Placental epithelial cell (primary cell): ENCODE measurements at places on chromosomes 16 and 17. TPM values are rescaled to one million over a fixed set of nuclear protein-coding genes. Genes with fewer than 3 reads are reported as not detected.

The MPP2 gene
- total RNA-seq = 0.43 and 0.79 TPM in 2 replicates

The PHAF1 gene
- 12.5 and 15.7 TPM in 2 replicates for total RNA-seq

The FSCN2 gene
- 1.1 and 3.5 TPM in 2 replicates for total RNA-seq

The SMIM36 gene
- total RNA-seq = under 0.01 TPM in 1 of 2 replicates, not detected in the other

The MYH13 gene
- not detected in 2 replicates for total RNA-seq

The KRT31 gene
- total RNA-seq = not detected in 2 replicates

The PDP2 gene
- total RNA-seq = 5.1 and 6.7 TPM in 2 replicates
